ENCODE measurements at places on chromosomes 1 and 21.

DNA sequence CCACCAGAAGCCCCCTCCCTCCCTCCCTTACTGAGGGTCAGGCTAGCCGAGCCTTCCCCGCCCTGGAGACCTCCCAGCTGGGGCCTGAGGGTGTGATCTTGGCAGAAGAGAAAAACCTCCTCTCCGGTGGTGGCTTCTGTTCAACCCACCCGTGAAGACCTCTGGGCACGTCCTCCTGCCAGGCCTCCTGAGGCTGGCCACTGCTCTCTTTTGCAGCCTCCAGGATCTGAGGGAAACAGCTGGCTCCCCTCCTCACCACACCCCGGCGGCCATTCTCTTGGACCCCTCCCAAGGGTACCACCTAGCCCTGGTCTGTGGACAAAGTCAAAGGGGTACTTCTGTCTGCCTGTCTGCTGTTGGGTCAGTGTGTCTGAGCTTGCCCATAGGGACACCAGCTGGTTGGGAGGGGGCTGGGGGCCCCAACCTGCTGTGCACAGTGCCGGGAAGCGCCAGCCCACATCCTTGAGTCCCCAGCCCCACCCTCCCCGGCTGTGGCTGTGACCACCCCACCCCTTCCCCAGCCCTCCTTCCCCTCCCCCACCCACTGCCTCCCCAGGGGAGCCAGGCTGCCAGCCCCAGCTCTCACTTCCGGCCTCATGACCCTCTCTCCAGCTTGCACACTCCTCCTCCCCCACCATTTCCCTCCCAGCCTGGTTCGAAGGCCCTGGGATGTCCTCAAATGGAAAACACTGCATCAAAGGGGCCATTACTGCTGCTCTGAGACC lies 48.1 kb downstream of the AHDC1 start:
- no peak for DNase-seq

DNA sequence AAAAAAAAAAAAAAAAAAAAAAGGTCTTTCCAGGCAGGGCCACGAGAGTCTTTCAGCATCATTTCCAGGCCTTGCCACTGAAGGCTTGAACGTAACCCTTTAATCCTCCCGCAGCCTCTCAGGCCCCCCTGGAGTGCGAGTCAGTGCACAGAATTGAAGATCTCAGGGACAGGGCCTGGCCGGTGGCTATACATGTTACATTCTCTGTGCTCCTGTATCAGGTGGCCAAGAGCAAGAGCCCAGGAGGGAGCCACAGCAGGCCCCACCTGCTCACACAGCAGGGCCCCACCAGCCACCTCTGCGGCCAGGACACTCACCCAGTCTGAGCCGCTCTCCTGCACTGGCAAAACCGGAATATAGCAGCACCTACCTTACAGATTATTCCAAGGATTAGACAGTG lies 34.1 kb upstream of the SLC25A33 start:
- DNase-seq = no peak

DNA sequence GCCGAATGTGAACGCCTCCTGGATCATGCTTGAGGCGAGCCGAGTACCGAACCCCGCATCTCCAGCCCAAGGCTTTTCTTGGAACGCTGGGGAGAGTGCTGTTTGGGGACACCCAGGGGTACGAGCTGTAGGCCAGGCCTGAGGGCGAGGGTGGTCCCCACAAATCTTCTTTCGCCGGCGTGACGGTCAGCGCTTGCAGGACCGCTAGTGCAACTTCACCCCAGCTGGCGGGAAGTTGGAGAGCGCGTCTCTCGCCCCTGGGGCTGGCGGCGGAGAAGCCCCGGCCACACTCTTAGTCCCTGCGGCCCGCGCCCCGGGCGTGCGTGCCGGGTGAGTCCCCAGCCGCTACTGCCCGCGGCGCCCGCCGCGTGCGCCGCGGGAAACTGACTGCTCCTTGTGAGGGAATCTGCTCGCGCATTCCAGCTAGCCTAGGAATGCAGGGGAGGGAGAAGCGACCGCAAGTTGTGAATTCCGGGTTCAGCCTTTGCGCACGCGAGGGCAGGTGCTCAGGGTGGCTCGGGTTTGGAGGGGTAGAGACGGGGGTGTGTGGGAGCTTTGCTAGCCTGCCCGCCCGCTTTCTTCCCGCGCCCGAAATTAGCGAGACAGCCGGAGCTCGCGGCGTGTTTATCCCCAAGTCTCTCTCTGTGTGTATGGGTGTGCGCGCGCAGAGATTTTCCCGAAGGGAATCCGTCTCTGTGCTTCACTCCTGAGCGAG lies 884 bp downstream of the LHX4 start:
- DNase-seq = no peak

GRCh38 chr1:9397997-9398526 lies 105.4 kb downstream of the SPSB1 start:
- no peak for DNase-seq

DNA sequence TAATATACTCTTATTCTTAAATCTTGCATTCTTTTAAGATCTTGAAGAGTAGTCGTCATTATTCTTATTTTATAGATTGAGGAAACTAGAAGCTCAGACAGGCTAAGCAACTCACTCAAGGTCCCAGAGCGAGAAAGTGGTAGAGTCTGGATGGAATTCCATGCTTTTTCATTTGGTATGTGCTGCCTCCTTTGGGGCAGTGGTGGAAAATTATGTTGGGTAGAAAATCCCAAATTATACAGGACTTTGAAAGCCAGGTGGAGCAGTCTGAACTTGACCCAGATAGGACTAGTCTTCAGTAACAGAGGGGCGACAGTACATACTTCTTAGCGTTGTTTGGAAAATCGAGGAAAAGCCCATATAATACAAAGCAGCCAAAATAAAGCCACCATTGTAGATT lies 205.6 kb downstream of the ATG4C start:
- no peak for DNase-seq

DNA sequence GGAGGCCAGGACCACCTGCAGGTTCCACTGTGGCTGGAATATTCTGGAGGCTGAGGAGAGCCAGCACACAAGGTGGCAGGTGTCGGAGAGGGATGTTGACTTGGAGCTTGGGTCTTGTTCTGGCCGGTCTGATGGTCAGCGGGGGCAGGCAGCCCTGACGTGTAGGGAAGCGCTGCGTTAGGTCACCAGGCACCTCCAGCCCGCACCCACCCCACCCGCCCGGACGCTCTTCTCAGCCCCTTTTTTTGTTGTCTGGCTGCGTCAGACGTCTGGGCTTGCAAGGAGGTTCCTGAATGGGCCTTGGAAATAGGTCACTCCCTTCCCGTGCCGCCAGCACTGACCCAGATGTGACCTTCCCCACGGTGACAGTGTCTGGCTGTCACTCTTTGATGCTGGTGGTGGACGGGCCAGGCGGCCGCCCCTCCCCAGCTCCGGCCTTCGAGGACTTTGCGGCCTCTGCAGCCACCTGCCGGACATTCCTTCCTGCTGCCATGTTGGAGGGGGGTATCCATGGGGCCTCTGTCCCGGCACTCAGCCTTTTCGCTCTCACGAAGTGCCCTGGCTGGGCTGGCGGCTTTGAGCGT lies 30.1 kb downstream of the SPSB1 start:
- no peak for DNase-seq

DNA sequence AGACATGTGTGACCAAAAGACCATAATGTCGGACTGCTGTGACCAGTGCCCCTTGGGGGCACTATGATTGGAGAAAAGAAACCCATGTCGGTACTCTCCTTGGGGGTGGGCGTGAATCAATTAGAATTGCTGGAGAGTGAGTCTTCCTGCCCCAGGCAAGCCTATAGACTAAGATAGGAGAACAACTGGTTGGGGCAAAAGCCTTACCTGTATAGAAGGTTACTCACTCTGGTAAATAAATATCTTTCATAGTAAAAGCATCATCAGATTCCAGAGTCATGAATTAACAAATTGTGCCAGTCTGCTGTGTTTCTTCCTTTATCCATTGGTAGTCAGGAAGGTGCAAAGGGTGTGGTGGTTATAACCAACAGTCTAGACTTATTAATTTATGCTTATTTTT lies 2.9 kb upstream of the PTGFRN start:
- DNase-seq = no peak

DNA sequence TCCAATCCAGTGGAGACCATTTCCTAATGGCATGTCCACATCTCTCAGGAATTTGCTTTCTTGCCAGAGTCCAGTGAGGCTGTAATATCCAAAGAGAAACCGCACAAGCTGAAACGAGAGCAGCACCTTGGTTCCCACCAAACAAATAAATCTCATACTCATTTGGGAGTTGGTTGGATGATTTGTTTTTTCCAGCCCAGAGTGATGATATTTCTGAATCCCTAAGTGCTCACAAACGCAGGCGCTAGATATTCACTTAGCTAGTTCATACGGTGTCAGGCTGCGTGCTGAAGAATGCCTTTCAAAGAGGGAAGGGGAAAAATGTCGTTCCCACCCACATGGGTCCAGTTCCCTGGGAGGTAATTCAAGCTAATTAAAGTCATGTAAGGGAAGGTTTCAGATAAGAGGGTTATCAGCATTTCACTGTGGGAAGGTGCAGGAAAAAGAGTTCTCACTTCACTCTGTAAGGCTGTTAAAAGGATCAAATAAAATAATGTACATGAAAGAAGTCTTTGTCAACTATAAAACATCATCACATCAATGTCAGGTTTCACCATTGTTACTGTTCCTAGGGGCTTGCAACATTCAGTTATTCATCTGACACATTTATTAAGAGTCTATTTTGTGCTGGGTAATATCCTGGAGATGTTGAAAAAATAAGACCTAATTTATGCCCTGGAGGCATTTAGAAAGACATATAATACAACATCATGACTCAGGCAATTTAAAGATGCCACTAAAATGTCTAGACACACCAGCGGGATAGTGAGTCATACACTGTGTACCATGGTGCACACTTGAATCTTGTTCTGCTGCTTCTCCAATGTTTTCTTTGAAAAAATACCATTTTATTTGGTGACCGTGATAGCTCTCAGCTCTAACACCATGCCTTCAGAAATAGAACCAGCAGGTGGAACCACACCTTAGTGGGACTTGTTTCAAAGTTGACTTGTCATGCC lies 19.3 kb downstream of the DPT start:
- DNase-seq = no peak

DNA sequence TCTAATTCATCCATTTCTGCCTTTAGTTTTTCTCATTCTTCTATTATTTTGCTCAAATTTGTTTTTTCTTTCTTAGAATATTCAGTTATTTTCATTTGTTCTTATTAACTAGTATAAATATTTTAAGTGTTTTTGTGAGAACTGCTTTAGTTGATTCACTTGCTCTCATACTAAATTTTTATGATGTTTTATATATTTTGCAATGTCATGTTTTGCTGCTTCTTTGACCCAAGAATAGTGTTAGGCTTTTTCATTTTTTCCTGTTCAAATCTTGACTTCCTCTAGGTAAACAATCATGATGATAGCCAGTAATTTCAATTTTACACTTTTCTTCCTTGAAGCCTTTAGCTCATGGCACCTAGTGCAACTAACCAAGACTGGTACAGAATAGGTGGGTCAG lies 45.2 kb downstream of the MAN1A2 start:
- no peak for DNase-seq

GRCh38 chr1:202143011-202143767 lies 1.3 kb downstream of the ARL8A start:
- no peak for DNase-seq

- no peak for DNase-seq
Measured at GRCh38 chr1:63466759-63467158, 56.3 kb downstream of the ITGB3BP start.

GRCh38 chr1:43776043-43776761 lies 68.9 kb downstream of the ST3GAL3 start:
- no peak for DNase-seq

DNA sequence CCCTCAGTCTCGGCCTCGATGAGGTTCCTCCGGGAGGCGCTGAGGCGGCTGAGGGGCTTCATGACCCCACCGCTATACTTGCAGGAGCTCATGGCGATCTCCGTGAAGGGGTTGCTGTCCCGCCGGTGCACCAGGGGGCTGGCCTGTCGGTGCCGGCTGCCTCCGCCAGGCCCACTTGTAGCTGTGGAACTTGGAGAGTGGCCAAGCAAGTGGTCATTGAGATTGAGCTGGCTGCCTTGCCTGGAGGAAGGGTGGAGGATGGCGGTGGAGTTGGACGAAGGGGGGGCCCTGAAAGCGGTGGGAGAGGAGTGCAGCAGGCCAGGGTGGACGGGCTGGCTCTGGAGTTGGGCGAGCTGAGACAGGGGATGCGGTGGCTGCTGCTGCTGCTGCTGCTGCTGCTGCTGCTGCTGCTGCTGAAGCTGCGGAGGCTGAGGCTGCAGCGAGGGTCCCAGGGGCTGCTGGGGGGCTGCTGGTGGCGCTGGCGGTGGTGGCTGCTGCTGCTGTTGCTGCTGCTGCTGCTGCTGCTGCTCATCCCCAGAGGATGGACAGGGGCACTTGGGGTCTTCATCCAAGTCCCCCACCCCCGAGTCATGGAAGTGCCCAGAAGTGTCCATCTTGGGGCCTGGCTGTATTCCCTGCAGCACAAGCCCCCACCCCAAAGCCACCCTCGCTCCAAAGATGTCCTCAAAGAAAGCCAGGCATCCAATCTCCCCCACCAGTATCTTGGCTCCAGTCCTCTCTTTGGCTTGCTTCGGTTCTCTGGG lies 548 bp downstream of the KCNN3 start:
- no peak for DNase-seq

DNA sequence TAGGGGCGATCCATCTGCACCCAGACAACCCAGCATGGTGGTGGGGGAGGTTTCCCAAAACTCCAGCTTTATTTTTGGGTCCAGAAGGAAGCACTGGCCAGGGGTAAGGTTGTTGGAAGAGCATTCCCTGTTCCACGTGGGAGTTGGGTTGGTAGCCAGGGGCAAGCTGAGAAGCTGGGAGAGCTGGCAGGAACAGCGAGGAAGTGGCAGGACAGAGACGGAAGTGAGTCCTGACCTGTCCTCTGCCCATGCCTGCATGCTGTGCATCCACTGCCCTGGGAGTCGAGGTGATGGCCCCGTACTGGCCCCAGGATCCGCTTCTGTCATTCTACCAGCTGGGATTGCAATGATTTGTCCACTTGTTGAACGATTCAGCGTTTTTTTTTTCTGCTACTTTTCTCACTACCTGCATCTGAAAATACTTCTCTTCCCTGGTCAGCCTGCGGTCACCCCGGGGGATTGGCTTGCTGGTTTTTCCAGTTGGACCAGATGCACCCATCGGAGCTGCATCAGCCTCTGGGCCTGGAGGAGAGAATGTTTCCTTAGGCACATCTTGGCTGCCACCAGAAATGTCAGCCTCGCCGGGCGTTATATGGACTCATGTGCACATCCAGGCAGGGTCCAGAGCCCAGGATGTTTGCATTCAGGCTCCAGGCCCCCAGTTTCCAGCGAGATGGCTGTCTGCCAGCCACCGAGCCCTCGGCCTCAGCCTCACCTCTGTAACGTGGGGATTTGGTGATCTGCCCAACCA lies 28.3 kb upstream of the TMPRSS2 start:
- no peak for DNase-seq

GRCh38 chr1:91660708-91661107 lies 160.1 kb downstream of the CDC7 start:
- no peak for DNase-seq

GRCh38 chr1:94634977-94635416 lies 93.4 kb upstream of the F3 start:
- DNase-seq = no peak

- DNase-seq = no peak
Measured at GRCh38 chr1:79042117-79042516, 35.6 kb upstream of the ADGRL4 start.

GRCh38 chr1:237852342-237852741 lies 38.4 kb downstream of the ZP4 start:
- DNase-seq = no peak

GRCh38 chr1:175132436-175132835 lies 60.1 kb downstream of the KIAA0040 start:
- no peak for DNase-seq
